ENCODE measurements at places on chromosomes 6 and 20.
A peak's percentile ranks its signal among the peaks of the same experiment; 100 is the strongest.

DNA sequence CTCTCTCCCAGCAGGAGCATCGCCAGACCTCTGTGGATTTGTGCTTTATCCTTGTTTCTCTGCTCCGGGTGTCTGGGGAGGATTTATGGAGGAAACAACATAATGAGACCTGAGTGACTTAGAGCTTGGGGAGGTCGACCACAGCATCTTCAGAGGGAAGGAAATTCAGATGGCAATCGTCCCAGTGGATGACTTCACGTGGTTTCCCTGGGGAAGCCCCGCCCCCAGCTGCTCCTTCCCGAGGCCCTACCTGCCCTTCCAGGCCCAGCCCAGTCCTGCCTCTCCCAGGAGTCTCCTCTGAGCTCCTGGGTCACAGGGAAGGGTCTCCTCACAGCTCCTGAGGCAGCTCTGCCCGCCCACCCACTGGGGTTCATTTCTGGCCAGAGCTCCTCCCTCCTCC, 430.3 kb upstream of the SULF2 start:
- peak; percentile 54 for DNase-seq

GRCh38 chr6:154710689-154711088, 22.5 kb upstream of the SCAF8 start:
- DNase-seq: no peak

GRCh38 chr6:155301867-155302266, 12.4 kb downstream of the TFB1M start:
- peak; percentile 75 for DNase-seq

- no peak for DNase-seq
Measured at GRCh38 chr6:117387454-117387974, 38.2 kb downstream of the ROS1 start.

GRCh38 chr6:139470997-139471396, 96.5 kb upstream of the CITED2 start:
- DNase-seq: no peak

DNA sequence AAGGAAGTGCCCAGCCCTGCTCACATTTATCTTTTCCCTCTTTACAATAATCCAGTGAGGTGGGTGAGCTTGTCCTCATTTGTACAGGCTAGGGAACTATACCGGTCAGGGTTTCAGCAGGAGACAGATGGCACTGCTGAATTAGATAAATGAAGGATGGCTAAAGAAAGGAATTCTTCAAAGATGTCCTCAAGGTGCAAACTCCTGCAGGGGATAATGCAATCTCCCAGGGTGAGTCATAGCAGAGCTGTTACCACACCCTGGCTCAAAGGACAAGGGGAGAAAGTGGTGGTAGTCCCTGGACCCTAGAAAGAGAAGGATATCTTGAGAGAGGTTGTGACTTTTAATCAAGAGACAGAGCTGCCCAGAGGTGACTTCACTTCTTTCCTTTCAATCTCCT, 66.7 kb downstream of the RFPL4B start:
- DNase-seq: no peak

GRCh38 chr6:87633851-87634250, 43.9 kb downstream of the ORC3 start:
- DNase-seq: no peak

- no peak for DNase-seq
Measured at GRCh38 chr6:44849806-44850205, 462.3 kb downstream of the CDC5L start.

- DNase-seq: no peak
Measured at GRCh38 chr6:147033267-147033666, 170.9 kb upstream of the STXBP5 start.

DNA sequence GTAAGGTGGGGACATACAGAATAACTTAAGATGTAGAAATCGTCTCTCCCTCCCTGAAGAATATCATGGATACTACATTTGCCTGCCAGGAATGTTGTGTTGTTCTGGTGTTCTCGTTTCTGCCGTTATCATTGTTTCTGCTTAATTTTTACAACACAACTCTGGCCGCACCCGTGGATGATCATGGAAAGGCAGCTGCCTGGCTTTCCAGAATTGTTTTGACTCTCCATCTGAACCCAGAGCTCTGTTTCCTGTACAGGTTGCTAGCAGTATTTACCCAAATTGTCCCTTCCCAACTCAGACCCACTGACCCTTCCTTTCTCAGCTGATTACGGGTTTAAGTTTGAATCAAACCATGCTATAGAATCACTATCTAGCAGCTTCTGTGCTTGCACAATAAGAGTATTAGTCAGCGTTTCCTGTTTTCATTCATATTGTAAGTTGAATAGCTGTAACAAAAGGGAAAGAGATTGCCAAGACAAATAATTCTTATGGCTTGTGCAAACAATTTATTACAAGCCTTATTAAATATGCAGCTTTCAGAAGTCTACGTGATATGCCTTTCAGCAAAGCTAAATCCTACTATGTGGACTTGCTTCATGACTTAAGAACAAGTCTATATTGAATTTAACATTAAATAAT, 139.0 kb downstream of the MTHFD1L start:
- DNase-seq: peak; percentile 86

DNA sequence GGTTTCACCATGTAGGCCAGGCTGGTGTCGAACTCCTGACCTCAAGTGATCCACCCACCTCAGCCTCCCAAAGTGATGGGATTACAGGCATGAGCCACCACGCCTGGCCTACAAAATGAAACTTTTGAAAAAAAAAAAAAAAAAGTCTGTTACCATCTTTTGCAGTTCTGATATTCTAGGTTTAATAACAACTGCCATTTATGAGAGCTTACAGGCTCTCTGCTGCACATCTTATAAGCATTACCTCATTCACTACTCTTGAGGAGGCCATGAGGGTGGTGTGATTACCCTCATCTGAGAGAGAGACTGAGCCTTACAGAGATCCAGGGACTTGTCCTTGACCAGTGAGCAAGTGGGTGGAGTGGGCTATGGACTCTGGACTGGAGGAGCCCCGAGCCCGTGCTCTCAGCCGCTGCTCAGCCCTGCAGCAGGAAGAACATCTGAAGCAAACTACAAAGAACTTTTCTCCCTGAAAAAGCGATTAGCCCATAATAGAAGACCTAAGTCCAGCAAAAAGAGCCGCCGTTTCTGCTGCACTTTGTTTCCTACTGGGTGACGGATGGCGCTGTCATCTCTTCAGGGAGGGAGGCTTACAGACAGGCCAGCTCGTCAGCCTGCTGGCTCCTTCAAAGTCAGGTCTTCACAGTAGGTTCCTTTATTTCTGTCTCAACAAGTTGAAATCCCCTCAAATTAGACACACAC, 119.8 kb upstream of the AKAP12 start:
- DNase-seq: no peak

- no peak for DNase-seq
Measured at GRCh38 chr6:98047164-98047563, 764.1 kb upstream of the MMS22L start.

DNA sequence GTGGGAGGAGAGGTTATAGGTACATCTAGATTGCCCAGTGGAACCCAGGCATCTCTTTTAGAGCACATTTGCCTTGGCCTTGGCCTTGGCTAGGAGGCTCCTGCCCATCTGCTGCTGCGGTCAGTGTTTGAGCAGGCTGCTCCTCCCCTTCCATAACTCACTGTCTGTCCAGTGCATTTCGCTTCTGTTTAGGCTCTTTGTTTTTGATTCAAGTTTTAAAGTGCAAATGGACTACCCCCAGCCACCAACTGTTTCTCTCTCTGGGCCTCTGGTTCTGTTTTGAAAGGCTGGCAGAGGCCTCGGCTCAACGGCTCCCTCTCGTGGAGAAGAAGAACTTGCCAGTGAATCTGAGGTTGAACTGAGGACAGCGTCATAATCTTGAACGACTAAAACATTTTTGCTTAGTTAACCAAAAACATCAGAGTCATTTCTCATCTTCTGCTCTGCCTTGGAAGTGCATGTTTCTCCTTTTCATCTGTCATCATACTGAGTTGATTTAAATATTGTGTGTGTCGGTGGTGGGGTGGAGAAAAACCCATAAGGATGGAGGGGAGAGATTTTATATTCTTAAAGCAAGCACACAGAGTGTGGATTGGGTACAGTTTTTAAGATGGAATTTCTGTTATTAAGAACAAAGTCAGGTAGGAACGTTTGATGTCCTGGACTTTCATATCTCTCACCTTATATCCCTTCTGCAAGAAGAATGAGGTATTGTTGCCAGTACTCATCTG, 171.4 kb downstream of the DTNBP1 start:
- DNase-seq: peak; percentile 78

GRCh38 chr6:5379647-5380242, 118.4 kb downstream of the FARS2 start:
- DNase-seq: no peak

- DNase-seq: no peak
Measured at GRCh38 chr20:20334489-20334888, 33.4 kb upstream of the INSM1 start.

- no peak for DNase-seq
Measured at GRCh38 chr6:133773776-133774175, 115.1 kb upstream of the TCF21 start.

GRCh38 chr20:20134941-20135575, 82.7 kb downstream of the CFAP61 start:
- DNase-seq: no peak

DNA sequence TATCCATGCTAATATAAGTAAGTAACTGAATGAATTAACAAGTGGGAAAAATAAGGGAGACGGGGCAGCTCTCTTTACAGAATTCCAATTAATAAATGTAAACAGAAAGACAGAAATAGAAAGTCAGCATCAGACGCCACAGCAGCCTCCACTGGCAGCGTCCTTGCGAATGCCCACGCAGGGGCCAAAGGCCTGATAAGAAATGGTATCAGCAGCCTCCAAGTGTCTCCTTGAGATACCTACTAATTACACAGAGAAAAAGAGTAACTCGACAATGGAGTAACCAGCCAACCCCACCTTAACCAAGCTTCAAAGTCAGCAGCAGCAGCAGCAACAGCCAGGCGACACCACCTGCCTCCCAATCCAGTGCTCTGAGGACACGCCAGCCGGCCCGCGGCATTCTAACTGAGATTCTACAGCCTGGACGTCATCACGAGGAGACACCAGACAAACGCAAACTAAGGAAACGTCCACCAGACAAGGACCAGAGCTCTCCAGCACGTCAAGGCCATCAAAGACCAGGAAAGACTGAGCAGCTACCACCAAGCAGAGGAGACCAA, 78.8 kb downstream of the TAF4 start:
- DNase-seq: no peak

- DNase-seq: no peak
Measured at GRCh38 chr6:136890194-136890839, 31.8 kb upstream of the SLC35D3 start.

DNA sequence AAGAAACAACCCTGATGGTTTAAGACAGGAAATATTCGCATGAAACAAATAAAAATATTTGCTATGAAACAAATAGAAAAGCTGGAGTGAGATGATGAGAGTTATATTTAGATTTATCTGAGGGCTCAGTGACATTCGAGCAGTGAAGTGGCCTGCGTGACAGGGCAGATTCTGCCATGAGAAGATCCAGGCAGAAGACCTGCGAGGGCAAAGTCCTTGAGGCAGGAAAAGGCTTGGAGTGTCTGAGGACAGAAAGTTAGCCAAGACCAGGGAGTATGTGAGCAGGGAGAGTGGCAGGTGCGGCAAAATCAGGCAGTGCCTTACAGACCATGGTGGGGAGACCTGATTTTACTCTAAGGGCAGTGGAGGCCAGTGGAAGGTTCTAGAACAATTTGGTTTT, 66.9 kb upstream of the RIN2 start:
- no peak for DNase-seq

DNA sequence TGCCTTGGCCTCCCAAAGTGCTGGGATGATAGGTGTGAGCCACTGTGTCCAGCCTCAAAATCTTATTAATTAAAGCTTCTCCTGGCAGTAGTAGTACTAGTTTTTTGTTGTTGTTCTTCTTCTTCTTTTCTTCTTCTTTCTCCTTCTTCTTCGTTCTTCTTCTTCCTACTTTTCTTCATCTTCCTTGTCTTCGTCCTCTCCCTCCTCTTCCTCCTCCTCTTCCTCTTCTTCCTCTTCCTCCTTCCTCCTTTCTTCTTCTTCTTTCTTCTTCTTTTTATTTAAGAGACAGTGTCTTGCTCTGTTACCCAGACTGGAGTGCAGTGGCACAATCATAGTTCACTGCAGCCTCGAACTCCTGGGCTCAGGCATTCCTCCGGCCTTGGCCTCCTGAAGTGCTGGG, 17.2 kb upstream of the DEK start:
- DNase-seq: no peak

- peak; percentile 12 for DNase-seq
Measured at GRCh38 chr6:144063744-144064401, 31.5 kb downstream of the SF3B5 start.

GRCh38 chr20:20440481-20440880, 72.6 kb downstream of the INSM1 start:
- DNase-seq: no peak

DNA sequence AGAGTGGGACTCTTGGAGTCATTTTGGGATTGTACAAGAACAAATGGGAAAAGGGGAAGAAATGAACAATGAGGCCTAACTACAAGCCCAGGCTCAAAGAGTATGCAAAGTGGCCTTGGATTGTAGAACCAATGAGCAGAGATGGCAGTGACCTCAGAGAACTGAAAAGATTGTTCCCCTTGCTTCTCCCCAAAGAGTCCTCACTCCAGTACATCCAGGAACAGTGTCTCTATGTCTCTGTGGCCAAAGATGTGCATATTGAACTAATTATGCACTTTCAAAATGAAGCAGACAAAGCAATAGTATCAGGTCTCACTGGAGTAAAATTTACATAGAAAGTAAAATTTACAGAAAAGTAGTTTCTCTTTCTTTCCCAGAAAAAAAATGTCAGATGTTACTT, 81.0 kb downstream of the SMLR1 start:
- DNase-seq: peak; percentile 15

- DNase-seq: no peak
Measured at GRCh38 chr6:85966828-85967227, 324.1 kb upstream of the SYNCRIP start.
